ENCODE measurements at places on chromosomes 11 and 22. TPM values are rescaled to one million over a fixed set of nuclear protein-coding genes. Genes with fewer than 3 reads are reported as not detected.

Gene CNGA4
- not detected for total RNA-seq

DNA sequence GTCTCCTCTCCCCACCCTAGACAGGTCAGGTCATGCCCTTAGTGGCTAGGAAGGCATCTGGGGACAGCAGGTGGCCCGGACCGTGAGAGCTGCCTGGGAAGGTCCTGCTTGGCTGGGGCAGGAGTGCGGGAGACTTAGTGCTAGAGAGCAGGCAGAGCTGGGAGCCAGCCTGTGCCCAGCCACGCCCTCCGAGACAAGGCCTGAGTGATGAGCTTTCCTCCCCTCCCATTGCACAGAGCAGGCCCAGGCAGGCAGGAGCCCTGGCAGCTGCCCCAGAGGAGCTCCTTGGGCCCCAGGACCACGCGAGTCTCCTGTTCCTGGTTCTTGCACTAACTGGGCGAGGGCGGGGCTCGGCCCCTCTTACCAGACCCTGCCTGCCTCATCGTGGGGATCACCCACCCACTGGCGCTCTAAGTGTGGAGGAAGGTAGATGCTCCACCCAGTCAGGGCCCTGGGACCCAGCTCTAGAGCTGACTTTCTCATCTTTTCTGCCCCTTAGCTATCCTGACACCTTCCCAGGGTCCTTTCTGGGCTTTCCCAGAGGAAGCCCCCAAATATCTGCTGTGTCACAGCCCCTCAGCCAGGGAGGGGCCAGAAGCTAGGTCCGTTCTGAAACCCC, 44.9 kb downstream of the MACROD1 start:
- DNase-seq, result peak; percentile 51

- no peak for DNase-seq
Observed at GRCh38 chr11:17004486-17005148, 9.6 kb downstream of the PLEKHA7 start.

Gene MMP12
- not detected for total RNA-seq

GRCh38 chr11:132719684-132720083, 812.6 kb downstream of the OPCML start:
- no peak for DNase-seq

Gene OAF
- total RNA-seq, result 44.2 TPM

GRCh38 chr22:20305894-20306645, 13.8 kb downstream of the DGCR6L start:
- no peak for DNase-seq

Gene SLC16A8
- total RNA-seq, result 2.4 TPM

DNA sequence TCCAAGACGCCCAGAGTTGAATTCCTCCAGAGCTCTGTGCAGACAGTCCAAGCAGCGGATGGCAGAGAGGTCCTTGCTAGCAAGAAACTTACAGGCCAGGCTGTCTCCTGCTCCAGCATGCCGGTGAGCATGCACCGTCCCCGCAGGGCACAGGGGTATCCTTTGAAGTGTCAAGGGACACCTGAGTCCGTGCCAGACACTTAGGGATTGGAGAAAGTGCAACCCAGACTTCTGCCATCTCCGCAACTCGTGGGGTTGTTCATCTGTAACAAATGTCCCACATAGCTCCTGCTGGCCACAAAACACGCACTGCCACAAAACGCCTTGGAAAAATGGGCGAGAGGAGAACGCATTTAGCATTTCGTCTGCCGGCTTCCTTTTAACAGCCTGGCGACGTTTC, 13.3 kb downstream of the TSPO start:
- peak; percentile 38 for DNase-seq

DNA sequence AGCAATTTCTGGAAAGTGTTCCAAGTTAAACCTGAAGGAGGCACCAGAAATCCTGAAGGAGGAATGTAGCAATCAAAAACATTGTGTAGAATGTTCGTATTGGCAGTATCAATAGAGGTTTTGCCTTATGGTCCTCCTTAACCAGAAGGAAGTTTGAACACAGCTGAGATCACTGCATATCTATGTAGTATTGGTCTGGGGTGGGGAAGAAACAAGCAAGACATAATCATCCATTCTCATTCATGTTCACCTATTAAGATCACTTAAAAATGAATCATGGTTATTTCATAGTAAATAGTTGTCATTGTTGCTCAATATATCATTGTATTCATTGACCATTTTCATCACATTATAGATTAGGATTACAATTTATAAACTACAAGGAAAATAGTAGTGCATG, 160.5 kb downstream of the DDX10 start:
- DNase-seq, result no peak

Gene MYBPC3
- 0.13 TPM for total RNA-seq

GRCh38 chr11:94954753-94955152, 18.6 kb downstream of the CWC15 start:
- DNase-seq, result no peak

Gene FXYD2
- total RNA-seq, result 3.3 TPM

DNA sequence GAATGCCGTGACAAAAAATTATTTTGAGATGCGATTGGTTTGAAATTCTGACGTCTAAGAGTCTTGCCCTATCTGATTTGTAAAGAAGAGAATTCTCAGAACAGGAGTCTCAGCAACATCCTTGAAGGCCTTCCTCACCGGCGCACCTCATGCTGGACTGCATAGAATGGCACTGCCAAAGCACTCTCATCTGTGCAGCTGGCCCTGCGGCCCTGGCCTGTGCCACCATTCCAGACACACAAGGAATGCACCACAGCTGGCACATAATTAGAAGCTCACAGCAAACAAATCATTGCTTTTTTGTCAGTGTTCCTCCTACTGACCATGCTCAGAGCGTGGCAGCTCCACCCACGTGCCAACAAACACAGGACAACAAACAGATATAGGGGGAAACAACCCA, 166.0 kb downstream of the KIRREL3 start:
- DNase-seq, result peak; percentile 26

Gene PACSIN3
- total RNA-seq, result 215 TPM

- DNase-seq, result no peak
Observed at GRCh38 chr11:134152696-134153095, 71.1 kb downstream of the NCAPD3 start.

GRCh38 chr22:49298834-49299750, 528.6 kb downstream of the BRD1 start:
- DNase-seq, result no peak
